AG08395 (cell line): ENCODE measurements at places on chromosomes 3 and 15.
A peak's percentile ranks its signal among the peaks of the same experiment; 100 is the strongest.

GRCh38 chr15:68424754-68425390 is 7.1 kb downstream of the ITGA11 start:
- no peak for DNase-seq

DNA sequence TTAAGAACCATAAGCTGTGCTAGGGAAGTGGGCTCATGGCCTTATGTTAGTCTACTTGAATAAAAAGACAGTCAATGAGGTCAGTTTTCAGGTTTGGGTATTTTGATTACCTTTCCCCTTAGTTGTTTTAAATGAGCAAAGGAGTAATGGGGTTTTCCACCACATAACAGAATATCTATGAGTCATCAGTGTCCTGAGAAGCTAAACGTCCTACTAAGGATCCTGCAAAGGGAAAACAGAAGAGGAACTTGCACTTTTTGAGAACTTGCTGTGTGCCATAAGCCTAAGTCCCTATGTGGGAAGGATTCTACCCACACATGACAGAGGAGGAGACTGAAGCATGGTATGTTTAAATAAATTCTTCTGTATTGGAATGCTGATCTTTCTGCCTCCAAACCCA is 292.8 kb upstream of the TMC3 start:
- DNase-seq: no peak

GRCh38 chr3:127831723-127832172 is 9.4 kb upstream of the MGLL start:
- DNase-seq: peak; percentile 58

DNA sequence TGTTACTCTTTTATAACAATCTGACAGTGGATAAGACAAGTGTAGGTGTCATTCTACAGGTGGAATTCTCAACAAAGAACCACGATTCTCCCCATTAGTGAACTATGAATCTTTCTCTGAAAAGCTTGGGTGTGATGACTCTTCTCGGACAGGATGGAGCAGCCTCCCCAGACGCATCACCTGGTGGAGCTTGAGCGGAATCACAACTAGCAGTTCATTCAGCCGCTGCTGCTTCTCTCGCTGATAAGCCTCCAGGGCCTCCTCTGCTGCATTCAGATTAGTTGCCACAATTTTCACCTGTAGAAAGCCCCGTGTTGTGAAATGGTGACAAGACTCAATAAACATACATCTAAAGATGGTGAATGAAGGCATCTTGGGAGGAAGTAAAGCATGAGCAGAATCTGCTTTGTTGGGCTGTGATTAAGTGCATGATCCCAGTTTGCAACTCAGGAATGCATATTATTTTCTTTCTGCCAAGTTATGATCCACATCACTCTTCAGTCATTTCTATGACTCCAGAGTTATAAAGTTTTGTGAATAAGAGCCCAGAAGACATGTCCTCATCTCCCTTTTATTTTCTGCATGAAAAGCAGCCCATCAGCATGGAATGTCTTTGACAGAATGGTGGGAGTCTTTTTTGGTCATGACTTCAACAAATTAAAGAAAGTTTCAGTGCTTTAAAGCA is 93.6 kb downstream of the BOC start:
- DNase-seq: no peak

DNA sequence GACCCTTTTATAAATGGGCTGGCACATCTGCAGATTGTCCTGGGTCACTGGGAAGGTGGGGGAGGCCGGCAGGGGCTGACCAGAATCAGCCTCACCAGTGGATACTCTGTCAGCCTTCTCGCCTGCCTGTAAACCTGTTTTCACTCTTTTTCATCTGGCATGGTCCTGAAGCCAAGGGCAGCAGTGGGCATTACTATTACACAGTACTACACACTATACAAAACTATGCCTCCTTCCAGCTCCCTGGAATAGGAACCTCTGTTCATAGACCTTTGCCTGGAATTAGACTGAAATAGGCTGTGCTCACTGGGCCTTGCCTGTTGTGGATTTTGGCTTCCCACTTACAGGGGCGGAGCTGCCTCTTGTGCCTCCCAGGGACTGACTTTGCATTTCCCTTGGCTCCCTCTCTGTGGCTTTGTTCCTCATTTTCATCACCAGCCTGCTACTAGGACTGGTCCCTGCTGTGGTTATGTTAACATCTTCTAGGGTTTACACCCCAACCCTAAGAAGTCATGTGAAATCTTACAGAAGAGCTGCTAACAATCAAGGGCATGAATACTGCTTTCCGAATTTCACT is 120.7 kb downstream of the FNDC3B start:
- DNase-seq: peak; percentile 35

- no peak for DNase-seq
Measured at GRCh38 chr15:60172143-60172542, 168.0 kb downstream of the FOXB1 start.

- DNase-seq: no peak
Measured at GRCh38 chr3:154384479-154384878, 45.5 kb downstream of the GPR149 start.

DNA sequence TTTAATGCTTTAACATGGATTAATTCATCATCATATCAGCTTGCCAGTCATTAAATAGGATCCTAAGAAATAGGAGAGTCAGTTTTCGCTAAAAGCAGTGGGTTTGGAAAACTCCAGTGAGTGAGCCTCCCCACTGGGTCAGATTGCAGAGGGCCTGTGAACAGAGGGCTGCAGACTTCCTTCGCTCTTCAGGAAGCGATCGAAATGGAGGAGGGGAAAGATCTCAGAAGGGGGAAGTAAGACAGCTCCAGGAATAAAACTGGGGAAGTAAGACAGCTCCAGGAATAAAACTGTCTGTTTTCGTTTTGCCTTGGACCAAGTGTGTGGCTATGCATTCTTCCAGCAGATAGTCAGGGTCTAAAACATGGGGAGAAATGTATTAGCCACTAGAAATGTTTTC is 124.8 kb upstream of the C15orf61 start:
- DNase-seq: no peak

DNA sequence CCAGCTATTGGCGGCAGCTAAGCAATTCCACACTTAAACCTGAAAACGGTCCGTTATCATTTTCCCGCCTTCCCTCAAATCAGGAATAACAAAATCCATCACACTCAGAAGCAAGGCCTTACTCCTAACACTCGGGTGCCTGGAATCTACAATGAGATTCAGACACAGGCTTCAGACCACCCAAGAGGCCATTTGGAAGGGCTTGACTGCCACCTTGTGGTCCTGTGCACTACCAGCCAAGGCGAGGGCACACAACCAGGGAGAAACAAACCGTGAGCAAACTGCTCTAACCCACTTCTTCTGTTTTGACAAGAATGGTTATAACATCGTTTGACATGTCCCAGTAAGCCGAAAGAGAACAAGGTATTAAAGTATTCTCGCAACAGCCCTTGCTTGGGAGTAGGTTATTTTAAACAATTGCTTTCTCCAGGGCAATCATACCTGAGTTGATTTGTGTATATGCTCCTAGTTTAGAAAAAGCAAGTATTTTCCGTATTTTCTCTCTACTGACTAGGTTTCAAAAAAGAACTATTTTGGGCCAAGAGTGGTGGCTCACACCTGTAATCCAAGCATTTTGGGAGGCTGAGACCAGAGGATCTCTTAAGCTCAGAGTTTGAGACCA is 40.1 kb upstream of the TAFA4 start:
- peak; percentile 65 for DNase-seq

DNA sequence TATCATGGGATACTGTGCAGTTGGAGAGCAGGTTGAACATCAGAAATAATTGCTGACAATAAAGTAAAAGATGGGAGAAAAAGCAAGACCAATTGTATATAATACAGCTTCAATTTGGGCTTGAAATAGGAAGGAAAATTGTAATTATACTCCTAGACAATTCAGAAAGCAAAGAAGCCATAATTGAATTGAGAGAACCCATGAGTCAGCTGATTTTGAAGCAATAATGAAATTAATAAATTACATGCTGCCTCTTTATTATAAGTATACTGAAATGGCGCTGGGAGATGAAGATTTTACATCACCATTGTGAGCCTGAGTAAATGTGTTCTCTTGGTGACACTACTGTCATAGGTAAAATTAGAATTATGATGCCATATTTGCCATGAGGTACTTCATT is 23.2 kb downstream of the CHRNA3 start:
- no peak for DNase-seq

GRCh38 chr3:30258426-30259392 is 347.7 kb upstream of the TGFBR2 start:
- DNase-seq: no peak

DNA sequence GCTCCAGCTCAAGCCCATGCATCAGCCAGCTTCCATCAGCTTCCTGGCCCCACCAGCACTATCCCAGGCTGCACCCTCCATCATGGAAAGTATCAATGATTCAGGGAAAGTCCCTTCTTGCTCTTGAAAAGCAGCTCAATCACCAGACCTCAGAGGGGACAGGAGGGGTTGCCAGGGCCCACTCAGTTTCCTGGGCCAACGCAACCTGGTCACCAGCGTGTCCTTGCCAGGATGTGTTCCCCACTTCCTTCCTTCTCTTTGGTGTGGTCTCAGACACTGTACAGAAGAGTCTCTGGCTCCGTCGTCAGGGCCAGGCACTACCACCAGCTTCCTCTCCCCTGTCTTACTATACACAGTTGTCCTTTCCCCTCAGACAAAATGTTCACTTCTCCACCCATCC is 3.0 kb downstream of the HDC start:
- no peak for DNase-seq

DNA sequence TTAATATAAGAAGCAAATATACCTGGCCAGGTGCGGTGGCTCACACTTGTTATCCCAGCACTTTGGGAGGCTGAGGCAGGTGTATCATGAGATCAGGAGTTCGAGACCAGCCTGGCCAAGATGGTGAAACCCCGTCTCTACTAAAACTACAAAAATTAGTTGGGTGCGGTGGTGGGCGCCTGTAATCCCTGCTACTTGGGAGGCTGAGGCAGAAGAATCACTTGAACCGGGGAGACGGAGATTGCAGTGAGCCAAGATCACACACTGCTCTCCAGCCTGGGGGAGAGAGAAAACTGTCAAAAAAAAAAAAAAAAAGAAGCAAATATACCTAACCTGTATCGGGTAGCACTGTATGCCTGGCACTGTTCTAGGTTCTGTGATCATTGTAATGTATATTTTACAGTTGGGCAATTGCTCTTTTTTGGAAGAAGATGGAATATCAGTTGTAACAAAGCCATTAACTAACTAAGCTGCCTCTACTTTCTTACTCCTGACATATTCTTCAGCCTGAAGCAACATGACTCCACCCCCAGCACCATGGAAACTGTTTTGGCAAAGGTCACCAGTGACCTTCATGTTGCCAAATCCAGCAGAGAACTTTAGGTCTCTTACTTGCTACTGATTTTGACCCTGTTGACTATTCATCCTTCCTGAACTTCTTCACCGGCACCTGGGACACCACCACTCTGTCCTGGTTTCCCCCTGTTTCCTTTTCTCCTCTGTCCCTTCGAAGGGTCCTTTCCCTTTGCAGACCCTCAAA is 203.8 kb downstream of the RPLP1 start:
- DNase-seq: no peak

GRCh38 chr15:27360316-27360715 is 389.3 kb downstream of the GABRG3 start:
- no peak for DNase-seq

DNA sequence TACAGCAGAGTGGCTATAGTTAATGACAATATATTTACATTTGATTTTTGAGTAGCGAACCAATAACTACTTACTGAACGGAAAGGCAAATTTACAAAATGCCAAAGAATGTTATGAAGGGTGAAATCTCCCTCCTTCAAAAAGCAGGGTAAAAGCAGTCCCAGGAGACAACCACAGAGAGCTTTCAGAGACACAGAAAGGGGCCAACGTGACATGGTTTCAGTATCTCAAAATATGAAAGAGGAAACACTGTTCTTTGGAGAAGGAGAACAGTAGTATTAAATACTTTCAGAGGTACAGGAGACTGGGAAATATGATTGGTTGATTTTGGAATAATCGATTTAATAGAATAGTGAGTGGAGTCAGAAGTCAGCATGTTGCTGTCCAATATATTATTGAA is 52.3 kb upstream of the ROBO1 start:
- no peak for DNase-seq

- DNase-seq: no peak
Measured at GRCh38 chr15:66016199-66016598, 146.9 kb downstream of the RAB11A start.

DNA sequence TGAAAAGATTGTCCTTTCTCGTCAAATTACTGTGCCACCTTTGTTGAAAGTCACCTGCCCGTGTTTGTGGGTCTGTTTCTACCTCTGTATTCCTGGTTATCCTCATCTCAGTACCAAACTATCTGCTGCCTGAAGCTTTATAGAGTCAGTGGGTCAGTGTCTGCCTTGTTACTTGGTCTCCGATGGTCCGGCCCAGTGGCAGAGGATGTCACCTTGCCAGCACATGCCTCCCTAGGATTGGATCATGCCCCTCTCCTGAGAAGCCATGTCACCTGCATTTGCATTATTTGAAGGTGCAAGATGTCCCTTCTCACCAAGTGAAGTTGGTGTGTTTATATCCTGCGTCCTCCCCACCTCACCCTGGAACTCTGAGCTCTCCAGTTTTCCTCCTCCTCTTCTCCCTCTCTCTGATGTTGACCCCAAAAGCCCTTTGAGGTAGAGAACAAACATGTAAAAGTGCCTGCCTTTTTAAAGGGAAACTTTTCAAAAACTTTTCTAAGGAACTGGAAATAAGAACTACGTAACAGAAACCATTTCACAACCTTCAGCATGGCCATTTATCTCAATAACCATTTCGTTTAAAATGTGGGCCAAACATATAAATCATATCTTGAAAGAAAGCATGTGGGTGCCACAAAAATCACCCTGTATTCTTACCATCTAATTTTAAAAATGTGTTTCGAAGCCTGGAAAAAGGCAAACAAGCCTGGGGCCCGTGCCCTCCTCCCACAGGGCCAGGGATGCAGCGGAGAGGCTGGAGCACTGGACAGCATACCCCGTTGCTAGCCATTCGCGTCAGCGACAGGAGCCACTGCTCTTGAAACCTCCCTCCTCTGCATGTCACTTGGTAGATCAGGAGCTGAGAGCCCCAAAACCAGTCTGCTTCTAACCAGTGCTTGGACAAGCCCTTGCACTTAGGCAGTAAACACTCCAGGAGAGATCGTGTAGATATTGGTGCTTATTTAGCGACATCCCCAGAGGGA is 102.1 kb downstream of the VGLL4 start:
- no peak for DNase-seq

DNA sequence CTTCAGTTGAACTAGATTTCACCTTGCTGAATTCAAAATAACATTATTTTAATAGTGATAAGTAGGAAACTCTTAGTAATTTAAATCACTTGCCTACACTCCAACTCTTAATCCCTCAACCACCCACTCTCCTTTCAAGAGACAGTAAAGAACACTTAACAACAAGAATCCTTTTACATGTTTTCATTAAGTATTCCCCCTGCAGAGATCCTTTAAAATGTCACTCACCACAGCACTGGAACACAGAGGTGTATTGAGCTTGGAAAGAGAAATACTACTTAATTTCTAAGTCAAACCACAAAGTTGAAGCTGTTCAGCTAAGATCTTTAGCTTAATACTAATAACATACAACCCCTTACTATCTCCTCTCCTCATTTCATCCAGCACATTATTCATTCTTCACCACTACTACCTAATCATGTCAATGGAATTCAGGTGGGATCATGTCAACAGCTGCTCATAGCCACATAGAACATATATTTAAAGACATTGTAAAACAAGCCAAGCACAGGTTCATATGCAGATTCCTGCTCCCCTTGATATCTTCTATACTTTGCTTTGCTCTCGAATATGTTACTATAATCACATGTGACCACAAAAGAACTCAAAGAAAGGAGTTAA is 40.5 kb downstream of the IMPG2 start:
- no peak for DNase-seq

GRCh38 chr15:32646291-32646690 is 4.8 kb downstream of the SCG5 start:
- no peak for DNase-seq

- DNase-seq: no peak
Measured at GRCh38 chr15:42107473-42107872, 13.1 kb upstream of the PLA2G4D start.
